ENCODE measurements at places on chromosomes 1 and 21.

- peak; percentile 14 for DNase-seq
Measured at GRCh38 chr21:35348686-35349085, 299.6 kb upstream of the RUNX1 start.

DNA sequence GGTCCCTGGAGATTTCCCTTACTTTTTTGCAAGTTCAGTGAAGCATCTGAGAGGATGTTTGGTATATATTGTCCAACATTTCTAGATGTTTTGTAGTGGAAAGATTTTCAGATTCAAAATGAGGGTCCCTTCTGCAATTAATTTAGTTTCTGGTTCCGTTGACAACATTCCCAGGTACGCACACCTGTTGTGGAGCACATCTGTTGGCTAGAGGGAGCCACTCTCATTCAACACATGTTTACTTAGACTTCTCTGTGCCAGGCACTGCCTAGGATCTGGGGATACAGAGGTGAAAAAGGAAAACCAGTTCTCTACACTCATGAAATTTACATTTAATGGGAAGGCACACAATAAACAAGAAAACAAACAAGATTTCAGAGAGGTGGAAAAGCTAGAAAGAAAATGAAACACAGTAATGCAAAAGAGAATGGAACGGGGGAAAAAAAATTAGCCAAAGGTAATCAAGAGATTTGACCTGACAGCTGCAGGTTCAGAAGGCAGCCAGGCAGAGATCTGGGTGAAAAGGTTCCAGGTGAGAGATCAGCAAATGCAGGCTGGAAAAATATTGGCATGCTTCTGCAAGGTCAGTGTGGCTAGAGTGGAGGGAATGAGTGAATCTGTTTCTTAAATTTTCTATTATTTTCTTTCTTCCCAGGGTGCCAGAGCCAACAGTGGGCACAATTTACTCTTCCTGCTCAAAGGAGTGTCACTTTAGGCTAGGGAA is 48.4 kb upstream of the KAZN start:
- no peak for DNase-seq

- DNase-seq, result no peak
Measured at GRCh38 chr1:86000601-86001000, 156.0 kb downstream of the COL24A1 start.

GRCh38 chr1:155703216-155703615 is 14.3 kb downstream of the DAP3 start:
- no peak for DNase-seq

GRCh38 chr1:168811176-168811575 is 82.2 kb upstream of the DPT start:
- no peak for DNase-seq

DNA sequence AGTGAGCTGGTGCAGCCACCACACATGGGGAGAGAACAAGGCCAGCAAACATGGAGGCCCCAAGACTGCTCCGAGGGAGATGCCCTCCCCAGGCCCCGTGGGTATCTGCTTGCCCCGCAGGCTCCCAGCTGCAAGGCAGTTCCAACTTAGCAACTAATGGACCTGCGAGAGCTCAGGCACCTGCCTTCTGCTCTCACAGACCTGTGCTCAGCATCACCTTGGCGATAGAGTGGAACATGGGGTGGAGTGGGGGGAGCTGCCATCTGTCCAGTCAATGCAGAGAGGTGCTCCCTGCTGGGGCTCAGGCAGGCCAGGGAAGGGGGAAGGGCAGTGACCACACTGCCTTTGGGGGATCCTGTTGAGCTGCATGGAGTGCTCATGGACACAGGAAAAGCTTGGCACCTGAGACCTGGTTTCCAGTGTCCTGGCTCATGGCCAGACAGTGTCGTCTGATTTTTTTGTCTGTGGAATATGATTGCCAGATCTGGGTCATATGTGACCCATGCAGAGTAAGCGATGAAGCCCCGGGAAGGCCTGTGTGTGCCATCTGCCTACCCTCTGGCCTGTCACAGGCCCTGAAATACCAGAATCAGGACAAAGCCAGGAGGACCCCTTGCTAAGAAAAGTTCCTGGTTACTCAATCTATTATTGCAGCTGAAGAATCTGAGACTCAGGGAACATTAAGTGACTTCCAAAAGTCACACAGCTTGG is 39.9 kb upstream of the TENT5C start:
- DNase-seq, result no peak

- peak; percentile 26 for DNase-seq
Measured at GRCh38 chr1:60765204-60765603, 317.2 kb upstream of the NFIA start.

DNA sequence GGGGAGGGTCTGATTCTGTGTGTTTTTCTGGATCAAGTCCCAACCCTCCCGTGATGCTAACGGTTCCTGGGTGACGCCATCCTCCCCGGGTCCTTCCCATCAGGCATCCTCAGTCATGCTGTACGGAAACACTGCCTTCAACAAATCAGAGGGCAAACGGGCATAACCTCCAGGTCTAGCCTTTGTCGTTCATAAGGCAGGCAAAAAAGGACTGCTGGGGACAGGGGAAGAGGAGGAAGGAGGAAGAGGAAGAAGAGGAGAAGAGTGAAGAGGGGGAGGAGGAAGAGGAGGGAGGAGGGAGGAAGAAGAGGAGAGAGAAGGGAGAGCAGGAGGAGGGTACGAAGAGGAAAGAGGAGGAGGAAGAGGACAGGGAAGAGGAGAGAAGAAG is 84.4 kb downstream of the ITPKB start:
- DNase-seq, result no peak

DNA sequence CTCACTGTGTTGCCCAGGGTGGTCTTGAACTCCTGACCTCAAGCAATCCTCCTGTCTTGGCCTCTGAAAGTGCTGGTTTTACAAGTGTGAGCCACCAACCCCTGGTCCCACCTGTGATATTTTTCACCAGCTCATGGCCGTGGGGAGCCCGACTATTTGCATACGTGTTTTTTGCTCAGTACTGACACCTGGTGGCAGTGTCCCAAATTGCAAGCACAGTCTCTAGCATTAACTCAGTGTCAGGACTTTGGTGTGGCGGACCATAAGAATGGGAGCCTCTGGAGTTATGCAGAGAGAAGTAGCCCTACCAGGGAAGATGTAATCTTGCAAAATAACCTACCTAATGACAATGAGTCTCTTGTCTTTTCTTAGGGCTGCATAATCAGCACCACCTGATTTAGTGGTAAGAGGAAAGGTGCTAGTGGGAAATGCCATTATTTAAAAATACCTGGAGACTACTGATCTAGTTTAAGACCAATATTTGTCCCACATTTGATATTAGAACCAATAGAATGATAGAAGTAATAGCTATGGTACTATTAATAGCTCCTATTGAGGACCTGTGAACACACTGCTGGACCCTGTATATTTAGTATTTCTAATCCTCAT is 305.4 kb downstream of the DISC1 start:
- DNase-seq, result no peak

DNA sequence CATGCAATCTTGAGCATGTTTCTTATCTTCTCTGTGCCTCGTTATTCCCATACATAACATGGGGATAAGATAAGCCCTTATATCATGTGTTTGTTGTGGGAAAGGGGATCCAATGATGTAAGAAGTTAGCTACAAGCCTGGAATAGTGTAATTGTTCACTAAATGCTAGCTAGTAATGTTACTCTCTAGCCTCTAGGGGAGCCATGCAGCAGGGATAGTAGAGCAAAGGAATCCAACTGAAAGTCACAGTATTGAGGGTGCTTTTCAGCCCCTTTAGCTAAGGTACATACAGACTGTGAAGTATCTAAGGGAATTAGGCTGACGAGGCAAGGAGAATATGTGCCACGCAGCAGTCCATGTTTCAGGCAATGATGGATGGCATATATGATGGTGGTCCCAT is 46.9 kb downstream of the IL23R start:
- peak; percentile 5 for DNase-seq

DNA sequence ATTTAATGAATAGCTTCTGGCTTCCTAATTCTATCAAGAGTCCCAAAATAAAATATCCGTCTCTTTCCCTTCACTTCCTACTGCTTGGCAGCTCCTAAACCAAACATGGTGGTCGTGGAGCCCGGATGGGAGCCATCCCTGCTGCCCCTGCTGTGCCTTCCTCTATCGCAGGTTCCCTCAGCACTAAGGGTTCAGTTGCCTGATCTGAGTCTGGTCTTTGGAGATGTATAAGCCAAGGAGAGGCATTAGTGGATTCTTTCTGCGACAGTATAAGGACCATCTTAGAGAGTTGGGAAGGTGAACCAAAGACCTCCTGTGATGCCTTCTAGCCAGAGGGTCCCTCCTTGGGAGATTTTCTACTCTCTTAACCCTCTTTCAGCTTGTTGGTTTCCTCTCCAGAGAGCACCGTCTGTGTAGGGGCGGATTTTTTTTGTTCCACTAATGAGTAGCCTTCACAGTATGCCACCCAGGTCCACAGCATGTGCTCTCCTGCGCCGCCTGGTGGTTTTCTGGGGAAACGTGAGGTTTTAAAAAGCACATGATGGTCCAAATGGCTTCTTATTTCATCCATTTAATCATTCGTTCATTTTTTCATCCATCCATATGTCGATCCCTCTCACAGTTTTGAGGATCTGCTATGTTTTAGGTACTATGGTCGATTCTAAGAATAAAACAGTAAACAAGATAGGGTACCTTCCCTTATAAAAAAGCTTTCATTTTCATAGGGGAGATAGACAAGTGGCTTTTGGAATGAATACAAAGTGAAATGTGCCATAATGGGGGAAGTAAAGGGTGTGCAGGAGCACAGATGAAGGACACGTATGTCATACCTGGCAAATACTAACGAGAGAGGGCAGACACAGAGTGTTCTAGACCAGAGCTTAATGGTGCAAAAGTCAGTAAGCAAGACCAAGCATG is 71.0 kb downstream of the NFASC start:
- peak; percentile 53 for DNase-seq

DNA sequence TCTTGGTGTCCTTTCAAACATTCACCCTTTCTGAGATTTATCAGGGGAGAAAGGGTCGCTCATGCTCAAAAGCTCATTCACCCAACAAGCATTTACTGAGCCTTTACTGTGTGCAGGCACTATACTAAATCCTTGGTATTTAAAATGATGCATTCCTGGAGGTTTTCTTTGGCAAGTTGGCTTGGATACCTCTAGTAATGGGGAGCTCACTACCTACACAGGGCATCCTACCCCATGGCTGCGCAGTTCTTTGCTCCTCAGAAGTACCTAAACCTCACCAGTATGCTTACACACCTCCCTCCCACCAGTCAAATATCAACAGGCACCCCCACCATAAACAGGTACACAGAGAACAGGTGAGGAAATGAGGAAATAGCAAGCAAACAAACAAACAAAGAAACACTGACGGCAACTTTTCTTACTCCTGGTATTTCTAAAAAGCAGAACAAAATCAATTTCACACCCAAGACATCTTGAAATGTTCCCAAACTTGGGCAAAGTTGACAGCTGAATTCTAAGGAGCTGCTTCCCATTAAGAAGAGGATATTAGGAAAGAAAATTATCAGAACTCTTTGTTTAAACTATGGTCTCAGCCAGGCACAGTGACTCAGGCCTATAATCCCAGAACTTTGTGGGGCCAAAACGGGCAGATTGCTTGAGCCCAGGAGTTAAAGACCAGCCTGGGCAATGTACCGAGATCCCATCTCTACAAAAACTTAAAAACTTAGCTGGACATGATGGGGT is 104.8 kb downstream of the PSMG1 start:
- no peak for DNase-seq

DNA sequence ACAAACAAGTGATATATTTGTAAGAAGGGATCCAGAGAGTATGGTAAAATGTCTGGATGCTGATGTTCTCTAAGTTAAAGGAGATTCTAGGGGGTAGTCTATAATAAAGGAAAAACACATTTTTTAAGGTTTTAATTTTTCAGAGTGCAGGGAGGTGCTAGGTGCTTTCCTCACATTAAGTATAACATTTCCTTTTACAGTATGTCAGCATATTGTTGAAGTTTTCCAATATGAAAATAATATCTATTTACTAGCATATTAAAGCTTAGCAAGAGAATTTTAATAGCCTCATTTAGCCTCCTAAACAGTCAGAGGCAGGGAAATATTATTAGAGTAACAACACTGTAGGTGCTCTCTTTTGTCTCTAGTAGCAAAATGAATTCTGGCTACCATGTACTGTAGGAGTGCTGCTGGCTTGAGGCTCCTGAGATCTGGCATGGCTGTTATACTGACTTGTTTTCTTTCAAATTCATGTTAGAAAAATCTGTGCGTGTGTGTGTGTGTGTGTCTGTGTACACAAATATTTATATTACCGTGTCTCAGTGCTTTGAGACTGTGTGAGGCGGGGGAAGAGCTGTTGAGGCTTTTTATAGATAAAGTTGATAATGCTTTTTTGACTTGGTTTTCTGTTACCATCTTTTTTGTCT is 71.0 kb downstream of the POU2F1 start:
- DNase-seq, result no peak

- DNase-seq, result no peak
Measured at GRCh38 chr21:33232291-33233034, 2.7 kb downstream of the IFNAR2 start.

DNA sequence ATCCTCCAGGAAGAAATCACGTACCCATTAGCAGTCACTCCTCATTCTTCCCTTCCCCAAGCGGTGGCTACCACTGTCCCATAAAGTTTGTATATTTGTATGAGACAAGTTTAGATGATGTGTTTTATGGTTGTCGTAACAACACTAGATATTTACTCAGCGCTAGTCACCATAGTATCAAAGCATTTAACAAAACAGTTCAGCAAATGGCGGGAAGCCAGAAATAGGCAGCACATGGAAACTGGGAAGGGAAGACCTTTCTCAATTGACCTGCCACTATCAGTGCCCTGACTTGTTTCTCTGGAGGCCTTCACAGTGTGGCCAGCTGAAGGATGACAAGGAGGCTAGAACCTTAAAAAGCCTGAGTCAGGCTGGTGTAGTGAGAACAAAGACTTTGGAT is 31.1 kb downstream of the CNST start:
- peak; percentile 84 for DNase-seq

DNA sequence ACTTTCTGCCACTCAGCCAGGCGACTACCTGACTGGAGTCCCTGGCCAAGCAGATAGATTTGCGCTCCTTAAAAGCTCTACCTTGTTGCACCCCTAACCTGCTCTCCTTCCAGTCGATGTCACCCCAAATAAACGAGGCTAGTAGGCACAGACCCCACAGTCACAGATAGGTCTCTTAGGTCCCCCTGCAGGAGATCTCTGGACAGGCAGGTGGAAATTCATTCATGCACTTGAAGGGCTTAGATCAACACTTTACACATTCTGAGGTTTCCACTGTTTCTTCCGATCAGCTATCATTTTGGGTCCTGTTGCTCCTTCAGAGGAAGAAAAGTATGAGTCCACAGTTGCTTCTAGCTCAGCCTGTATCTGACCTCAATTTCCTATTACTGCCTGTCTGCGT is 272.6 kb upstream of the FMN2 start:
- no peak for DNase-seq

DNA sequence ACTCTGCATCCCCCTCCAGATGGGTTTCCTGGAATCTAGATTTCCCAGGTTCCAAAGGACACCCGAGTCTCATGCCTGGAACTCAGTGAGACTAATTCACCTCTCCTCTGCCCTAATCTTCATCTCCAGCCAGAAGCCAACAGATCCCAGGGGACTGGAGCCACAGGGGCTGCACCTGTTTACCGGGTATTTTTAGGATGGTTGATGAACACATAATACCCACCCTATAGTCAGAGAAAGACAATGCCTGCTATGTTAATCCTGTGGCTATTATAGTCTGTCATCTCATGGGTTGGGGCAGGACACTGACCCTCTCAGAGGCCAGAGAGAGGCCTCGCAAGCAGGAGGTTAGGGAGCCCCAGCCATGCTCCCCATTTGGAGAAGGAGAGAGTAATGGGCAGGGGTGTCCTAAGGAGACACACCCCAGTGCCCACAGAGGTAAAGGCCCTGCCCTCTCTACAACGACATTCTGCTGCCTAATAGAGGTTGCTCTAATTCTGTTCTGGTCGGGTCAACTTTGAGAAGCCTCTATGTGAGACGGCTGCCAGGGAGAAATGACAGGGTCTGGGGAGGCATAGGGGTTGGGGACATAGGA is 1.0 kb upstream of the TNNI1 start:
- no peak for DNase-seq
